ENCODE measurements at places on chromosomes 2 and 18.

- DNase-seq = no peak
These were observed 59.1 kb downstream of the GREB1 start for GRCh38 chr2:11592671-11593574.

DNA sequence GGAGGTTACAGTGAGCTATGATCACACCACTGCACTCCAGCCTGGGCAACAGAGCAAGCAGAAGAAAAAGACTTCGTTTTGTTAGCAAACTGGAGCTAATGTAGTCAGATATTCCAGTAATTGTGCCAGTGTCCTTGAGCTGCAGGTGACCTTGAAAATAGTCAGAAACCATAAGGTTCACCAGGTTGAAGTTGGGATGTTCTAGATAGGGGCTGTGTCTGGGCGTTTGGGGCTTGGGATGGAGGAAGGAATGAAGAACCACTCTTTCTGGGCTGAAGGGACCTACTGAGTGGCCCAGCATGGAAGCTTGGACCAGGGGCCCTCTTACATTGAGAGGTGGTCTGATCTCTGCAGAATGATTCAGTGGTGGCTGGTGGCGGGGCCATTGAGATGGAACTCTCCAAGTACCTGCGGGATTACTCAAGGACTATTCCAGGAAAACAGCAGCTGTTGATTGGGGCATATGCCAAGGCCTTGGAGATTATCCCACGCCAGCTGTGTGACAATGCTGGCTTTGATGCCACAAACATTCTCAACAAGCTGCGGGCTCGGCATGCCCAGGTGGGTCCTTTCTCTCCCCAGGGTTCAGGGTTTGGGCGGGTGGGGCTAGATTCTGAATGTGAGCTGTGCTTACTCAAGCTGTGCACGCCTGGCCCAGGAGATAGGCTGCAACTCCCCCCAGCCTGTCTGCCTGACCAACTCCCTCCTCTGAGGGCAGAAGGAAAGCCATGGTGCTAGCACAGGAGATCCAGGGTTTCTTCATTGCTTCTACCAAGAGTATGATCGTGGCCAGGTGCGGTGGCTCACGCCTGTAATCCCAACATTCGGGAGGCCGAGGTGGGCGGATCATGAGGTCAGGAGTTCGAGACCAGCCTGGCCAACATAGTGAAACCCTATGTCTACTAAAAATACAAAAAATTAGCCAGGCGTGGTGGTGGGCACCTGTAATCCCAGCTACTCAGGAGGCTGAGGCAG lies 17.1 kb downstream of the CCT7 start:
- DNase-seq = no peak

- no peak for DNase-seq
These were observed 9.7 kb downstream of the FMNL2 start for GRCh38 chr2:152344579-152345195.

GRCh38 chr2:2230433-2230817 lies 100.7 kb downstream of the MYT1L start:
- DNase-seq = no peak

DNA sequence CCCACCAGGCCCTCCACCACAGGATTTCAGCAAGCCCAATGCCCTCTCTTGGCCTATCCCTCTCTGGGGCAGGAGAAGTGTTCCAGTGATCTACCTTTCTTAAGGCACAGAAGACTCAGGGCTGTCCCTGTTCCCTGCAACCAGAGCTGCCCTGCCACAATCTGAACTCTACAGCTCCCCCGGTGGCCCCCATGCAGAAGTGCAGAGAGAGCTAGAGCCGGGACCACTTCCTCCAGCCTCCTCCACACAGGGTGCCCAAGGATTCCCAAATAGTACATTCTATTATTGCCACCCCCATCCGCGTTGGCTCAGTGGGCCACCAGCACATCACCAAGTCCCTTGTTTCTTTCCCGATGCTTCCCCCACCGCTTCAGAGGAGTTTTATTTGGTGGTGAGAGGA lies 114.8 kb upstream of the PTPRM start:
- no peak for DNase-seq

All from activated T-helper 2 cell treated with anti-CD3 and anti-CD28 coated beads, Interferon-gamma antibody, Interleukin-2, Interleukin-4, amounts not matched to agents 10 μg/mL and 5 μg/mL and 100 μg/mL, durations not matched to agents 14 hours and 24 hours and 36 hours (primary cell).